ENCODE measurements at places on chromosomes 4 and X. TPM values are rescaled to one million over a fixed set of nuclear protein-coding genes. Genes with fewer than 3 reads are reported as not detected.

The GAGE12J gene
- not detected for total RNA-seq

DNA sequence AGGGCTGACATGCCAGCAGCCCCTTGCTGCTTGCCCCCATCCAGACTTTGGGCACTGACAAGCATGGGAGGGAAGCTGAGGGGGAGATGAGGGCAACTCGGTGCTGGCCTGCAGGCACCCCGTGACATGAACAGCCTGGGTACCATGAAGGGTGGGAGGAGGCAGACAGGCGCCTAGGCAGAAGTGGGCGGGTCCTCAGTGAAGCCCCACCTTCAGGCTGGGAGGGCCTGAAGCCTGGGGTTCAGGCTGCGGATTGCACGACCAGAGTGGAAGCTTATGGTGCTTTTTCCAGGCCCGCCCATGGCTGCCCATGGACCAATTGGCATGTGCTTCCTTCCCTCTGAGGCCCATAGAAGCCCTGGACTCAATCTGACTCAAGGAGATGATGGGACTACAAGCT, 354.1 kb downstream of the GRIA2 start:
- DNase-seq: no peak

The TIGD4 gene
- 0.13 TPM for total RNA-seq

DNA sequence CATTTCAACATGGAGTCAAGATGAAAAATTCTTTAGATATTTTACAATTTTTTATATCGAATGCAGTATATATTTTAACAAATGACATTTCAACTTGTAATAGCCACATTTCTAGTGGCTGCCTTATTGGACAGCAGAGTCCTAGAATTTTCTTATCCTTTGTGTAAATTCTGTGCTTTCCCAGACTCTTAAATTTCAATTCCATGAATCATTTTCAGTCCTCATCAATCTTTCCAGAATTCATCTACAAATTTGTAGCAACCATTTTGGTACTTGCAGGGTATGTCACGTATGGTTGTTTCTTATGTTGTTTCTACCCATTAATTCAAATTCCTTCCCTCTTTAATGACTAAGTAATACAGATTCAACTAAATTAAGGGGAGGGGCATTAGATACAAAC, 2.7 kb downstream of the PAICS start:
- no peak for DNase-seq

- DNase-seq: no peak
These were observed 57.5 kb upstream of the FAM47C start for GRCh38 chrX:36950495-36951253.

The APLN gene
- 15.4 TPM for total RNA-seq

DNA sequence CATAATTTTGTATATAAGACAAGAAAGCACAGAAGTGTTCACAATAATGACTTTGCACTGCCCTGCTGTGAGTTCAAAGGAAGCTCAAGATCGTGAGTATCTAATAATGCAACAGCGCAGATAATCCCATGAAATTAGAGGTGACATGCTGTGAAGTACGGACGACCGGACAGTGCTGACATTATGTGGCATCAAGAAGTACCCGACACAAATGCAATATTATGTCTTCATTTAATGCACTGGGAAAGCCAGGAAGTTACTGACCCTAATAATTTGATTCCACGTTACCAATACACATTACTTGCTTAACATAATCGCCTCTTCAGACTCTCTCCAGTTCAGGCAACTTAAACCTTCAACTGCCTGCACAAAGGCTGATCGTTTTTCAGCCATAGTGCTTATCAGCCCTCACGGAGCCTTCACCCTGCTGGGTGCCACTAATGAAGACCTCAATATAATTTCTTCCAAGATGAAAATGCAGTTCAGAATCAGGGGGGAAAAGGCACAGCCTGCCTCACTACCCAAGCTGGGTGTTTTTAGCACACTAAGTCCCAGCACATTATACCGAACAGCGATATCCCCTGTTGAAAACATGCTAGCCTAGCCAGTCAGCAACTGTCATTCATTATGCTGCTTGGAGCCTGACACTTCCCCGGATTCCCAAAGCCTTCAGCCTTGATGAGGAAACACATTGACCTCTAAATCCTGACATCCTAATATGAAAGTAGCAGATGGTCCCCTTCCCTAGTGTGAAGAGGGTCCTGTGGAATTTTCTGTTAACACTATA, 56.1 kb downstream of the SLC7A11 start:
- no peak for DNase-seq

- DNase-seq: no peak
These were observed 1703.9 kb upstream of the TENM3 start for GRCh38 chr4:180539284-180539683.

The MAGEB16 gene
- not detected for total RNA-seq

The TEX13B gene
- total RNA-seq: not detected

The NAP1L3 gene
- 0.65 TPM for total RNA-seq

The PNMA6A gene
- total RNA-seq: 3.0 TPM

The BEX1 gene
- total RNA-seq: 0.97 TPM

DNA sequence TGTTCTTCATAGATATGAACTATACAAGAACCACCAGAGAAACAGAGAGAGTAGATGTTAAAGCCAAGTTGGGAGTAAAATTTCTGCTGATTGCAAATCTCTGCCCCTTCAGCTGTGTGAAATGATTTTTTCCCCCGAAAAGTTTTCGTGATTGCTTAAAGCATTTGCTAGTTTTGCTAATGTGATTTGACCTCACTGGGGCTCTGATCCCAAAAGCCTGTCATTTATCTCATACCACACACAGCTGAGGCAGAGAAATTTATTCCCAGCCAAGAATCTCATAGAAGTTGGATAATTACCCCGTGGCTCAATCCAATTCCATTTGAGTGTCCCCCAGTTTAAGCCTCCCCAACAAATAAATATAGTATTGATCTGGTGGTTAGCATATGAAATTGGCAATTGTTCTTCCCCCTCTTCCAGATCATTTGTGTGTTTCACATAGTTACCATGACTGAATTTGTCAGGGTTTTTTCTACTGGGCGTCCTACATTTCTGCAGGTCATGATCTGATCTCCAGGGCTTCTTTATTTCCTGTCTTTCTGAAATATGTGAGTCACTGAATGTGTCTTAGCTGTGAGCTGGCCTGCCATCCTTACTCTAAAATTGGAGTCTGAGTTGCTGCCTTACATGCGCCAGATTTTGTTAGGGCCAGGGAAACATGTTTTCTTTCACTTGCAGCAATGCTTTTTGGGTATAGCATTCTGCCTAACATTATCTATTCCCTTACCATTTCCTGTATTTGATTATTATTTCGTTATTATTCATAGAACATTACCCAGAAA, 167.5 kb upstream of the FRMPD4 start:
- no peak for DNase-seq

The PABPC1L2B gene
- not detected for total RNA-seq

The CYLC1 gene
- total RNA-seq: not detected

DNA sequence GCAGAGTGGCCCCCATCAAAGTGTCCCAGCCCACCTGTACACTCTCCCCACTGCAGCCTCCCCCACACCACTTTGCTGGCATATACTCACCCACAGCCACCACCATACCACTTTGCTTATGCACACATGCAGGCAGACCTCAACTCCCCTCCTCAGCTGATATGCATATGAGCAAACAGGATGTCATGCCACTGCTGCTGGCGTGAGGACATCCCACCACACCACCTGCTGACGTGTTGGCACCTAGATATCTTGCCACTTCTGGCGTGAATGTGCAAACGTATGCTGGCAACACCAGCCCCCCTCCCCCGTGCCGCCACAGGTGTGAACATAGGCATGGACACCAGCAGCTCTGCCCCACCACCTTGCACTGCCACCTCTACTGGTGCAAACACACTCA, 22.4 kb upstream of the MAGEA8 start:
- no peak for DNase-seq

DNA sequence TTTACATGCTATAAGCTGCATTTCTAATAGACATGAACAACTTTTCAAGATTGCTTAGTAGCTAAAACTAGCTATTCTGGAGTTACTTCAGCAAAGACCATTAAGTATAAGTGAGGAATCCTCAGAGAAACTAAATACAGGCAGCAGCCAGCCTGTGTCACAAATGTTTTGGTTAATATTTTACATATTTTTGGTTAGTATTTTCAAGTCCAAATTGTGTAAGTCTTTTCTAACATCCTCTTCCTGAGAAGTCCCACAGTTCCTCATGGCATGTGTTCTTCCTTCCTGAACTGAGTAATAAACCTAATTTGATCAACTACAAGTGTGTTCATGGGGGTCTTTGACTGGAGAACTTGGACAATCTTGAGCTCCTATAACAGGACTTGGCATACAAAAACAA, 42.4 kb upstream of the MCF2 start:
- no peak for DNase-seq

The VSIG4 gene
- 56.6 TPM for total RNA-seq

GRCh38 chrX:106626789-106627188, 15.0 kb downstream of the RADX start:
- no peak for DNase-seq

DNA sequence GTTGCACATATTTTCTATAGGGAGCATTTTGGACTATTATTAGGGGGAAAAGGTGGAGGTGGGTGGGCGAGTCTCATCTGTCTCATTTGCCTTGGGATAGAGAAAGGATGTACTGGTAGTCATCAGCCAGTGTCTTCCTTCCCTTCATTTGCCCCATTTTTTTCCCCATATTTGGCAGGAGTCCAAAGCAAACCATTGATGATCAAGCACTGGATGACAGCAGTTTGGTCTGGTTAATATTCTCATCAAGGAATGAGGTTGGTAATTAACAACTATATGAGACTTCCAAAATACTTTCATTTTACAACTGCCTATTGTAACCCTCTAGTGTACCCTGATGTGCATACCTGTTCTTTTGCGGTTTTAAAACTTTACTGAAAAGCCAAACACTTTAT, 22.6 kb upstream of the IGFBP7 start:
- DNase-seq: no peak

GRCh38 chr4:77095101-77095821, 19.5 kb upstream of the CCNI start:
- peak; percentile 89 for DNase-seq

DNA sequence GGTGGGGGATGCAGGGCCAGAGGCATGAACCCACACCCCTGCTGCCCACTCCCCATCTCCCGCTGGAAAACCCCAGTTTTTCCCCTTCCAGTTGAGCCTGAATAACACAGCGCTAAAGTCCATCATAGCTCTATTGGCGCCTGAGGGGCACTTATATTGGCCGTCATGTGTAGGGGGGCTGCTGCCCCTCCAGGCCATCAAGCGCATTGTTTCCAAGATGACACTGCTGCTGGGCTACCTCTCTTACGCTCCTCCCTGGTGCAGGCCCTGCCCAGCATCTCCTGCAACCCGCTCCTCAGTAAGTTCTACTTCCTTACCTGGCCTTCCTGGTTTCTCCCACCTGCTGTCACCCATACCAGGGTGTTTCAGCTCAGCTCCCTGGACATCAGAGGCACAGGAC, 205.0 kb upstream of the RPL34 start:
- DNase-seq: no peak

All from Right ventricle myocardium superior (tissue), 1 donor.